A549 treated with RU486 at 1 μM for 4 hours (cell line): ENCODE measurements at places on chromosomes 1 and 21. TPM values are rescaled to one million over a fixed set of nuclear protein-coding genes. Genes with fewer than 3 reads are reported as not detected.

The CLCA1 gene
- total RNA-seq = 0.06 TPM in 1 of 5 replicates, not detected in the others

The SERPINC1 gene
- 0.16 to 0.35 TPM (median 0.17 TPM) in 4 of 5 replicates, not detected in the other for total RNA-seq

The RIMKLA gene
- 0.64 to 1.4 TPM (median 1.2 TPM) in 5 replicates for total RNA-seq

The TRMT1L gene
- total RNA-seq = 8.6 to 18.2 TPM (median 13.1 TPM) in 5 replicates

The HAO2 gene
- not detected in 5 replicates for total RNA-seq

The FAM72C gene
- total RNA-seq = 2.8 to 7.1 TPM (median 5.3 TPM) in 5 replicates

The IL19 gene
- total RNA-seq = not detected in 5 replicates

The RIPPLY3 gene
- 0.40 to 0.77 TPM (median 0.59 TPM) in 5 replicates for total RNA-seq

The UMODL1 gene
- not detected in 5 replicates for total RNA-seq

The LCE1C gene
- not detected in 5 replicates for total RNA-seq

The SPRR1B gene
- not detected in 5 replicates for total RNA-seq

The AMPD2 gene
- total RNA-seq = 24.4 to 31.6 TPM (median 29.2 TPM) in 5 replicates

The PTGER3 gene
- not detected in 5 replicates for total RNA-seq

The CELA2B gene
- total RNA-seq = not detected in 5 replicates

The UBL4B gene
- total RNA-seq = not detected in 5 replicates

The LRRIQ3 gene
- 0.35 to 1.0 TPM (median 0.70 TPM) in 5 replicates for total RNA-seq

The ZNF683 gene
- not detected in 5 replicates for total RNA-seq

The LGALS8 gene
- 33.5 to 52.9 TPM (median 37.0 TPM) in 5 replicates for total RNA-seq

The SLC9C2 gene
- not detected in 5 replicates for total RNA-seq

The TMCO1 gene
- 154 to 190 TPM (median 159 TPM) in 5 replicates for total RNA-seq

The PRRX1 gene
- total RNA-seq = 0.02 TPM in 1 of 5 replicates, not detected in the others
